ENCODE measurements at places on chromosomes 4 and X.

DNA sequence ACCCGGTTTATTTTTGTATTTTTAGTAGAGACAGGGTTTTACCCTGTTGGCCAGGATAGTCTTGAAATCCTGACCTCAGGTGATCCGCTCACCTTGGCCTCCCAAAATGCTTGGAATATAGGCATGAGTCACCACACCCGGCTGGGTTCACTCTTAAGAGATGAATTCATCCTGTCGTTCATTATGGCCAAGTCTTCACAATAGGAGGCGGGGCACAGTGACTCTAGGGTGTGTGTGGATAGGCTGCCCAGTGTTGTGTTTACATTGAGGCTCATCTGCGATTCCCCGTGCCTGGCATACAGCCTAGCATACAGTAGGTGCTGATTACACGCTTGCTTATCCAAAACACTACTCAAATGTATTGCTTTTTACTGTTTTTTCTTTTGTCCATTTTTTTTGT, 41.3 kb upstream of the IGFBP7 start:
- DNase-seq = no peak

DNA sequence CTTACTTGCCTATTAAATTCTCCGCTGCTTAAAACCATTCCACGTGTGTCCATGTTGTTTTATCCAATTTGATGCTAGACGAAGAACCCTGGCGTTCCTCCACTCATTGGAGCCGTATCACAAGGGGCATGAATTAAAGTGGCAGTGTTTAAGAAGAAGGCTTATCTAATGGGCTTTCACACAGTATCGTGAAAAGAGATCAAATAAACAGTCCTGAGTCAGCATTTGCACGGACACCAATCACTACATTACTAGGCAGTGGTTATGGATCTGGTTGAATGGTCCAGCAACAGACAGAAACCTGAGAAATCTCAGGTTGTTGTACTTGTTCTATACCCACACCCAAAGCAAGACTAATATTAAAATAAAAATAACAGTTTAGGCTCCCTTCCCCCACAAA, 671.6 kb downstream of the FAT4 start:
- DNase-seq = no peak

DNA sequence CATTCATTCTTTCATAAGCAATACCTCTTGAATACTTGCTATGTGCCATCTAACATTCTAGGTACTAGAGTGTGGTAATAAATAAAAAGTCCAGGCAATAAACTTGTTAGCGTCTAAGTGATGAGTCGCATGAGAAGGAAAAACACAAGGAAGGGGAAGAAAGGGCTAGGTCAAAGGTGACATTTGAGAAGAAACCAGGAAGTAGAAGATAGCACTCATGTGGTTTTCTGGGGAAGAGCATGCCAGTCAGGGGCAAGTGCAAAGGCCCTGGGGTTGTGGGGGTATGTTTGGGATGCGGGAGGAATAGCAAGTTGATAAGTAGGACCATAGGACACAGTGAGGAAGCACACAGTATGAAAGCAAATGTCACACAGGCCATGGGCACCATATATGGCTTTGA, 157.0 kb downstream of the TSPAN5 start:
- no peak for DNase-seq

DNA sequence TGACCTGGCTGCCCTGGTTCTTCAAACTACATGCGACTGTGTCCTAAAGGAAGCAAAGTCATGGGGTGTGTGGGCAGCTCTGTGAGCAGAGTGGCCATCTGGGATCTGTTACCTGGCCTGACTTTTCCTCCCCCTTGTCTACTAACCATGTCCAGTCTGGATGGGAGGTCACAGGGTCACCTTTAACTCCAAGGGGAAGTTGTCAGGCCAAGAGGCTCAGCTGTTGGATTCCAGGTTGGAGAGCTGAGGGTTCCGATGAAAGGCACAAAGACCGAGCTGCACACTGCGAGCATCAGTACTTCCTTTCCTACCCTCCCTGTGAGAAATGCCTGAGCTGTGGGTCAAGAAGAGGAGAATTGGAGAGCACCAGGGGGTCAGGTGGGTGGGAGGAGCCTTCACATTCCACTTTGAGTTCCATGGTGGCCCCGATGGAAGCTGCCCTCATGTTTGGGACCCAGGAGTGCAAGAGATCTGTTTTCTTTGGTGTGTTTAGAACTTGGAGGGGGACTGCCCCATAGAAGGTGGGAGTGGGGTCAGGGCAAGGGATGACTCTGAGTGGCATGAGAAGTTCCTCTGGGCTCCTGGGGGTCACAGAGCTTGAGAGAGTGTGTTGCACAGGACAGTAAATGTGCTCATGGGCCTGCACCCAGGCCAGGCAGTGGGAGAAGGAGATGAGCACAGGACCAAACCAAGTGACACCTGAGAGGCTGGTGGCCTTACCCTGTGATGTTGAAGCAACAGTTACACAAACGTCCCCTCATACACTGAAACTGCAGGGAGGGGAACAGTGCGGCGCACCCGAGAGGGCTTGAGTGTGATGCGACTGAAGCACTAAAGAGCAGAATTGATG, 36.2 kb downstream of the RGS12 start:
- DNase-seq = no peak

DNA sequence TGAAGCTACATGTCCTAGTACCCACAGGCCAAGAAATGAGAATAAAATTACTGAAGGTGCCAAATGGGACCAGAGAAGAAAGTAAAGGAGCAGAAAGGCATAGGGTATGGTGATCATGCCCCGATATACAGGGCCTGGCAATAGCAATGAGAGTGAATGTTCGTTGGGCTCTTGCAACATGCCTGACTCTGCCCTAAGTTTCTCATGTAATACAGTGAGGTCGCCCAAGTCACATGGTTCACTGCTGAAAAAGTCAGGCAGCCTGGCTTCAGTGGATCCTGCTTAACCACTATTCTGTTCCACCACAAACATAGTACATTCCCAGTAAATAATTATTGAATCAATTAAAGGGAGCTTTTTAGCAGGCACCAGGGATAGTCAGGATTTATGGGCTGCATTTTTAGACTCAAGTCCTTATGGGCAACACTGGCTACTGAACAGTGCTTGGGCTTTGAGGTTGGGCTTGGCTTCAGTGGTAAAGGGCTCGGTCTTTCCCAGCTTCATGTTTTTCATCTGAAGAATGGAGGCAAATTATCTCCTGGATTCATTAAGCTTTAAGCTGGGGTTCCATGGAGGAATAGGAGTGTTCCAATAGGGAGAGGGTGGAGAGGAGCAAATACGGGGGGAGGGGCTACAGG, 67.1 kb upstream of the ZNF518B start:
- no peak for DNase-seq

GRCh38 chr4:161256172-161256571, 907.6 kb downstream of the FSTL5 start:
- no peak for DNase-seq

DNA sequence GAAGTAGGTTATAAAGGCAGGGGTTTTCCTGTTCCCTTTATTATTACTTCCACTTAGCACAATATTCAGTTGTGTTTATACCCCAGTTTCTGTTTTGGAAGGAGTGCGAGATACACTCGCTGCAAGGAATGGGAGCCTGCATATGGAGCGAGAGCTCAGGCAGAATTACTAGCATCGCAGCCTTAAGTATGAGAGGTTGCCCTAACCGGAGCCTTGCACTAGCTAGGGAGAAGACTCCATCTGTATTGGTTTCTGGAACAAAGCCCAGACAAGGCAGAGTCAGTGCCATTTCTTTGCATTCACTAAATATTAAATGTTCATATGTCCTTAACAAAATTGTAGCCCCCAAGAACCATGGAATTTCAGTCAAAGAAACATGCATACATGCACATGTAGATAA, 6.2 kb upstream of the DCTD start:
- no peak for DNase-seq

DNA sequence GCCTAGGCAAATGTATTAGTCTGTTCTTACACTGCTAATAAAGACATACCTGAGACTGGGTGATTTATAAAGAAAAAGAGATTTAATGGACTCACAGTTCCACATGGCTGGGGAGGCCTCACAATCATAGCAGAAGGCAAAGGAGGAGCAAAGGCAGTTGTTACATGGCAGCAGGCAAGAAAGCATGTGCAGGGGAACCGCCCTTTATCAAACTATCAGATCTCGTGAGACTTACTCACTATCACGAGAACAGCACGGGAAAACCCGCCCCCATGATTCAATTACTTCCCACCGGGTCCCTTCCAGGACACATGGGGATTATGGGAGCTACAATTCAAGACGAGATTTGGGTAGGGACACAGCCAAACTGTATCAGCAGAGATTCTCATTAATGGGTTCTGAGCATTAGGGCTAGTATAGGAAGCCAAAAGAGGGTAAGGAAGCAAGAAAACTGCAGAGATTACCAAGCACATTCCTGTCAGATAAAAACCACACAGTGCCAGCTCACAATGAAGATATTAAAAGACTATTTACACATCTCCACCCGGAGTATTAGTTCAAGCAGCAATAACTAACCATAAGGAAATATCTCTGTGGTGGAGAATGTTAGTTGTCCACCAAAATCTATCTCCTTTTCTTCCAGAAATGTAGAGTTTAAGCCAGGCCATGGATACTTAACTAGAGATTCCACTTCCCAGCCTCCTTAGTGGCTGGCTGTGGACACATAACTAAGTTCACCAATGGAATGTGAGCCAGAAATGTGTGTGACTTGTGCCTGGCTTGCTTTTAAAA, 61.2 kb upstream of the HOPX start:
- DNase-seq = no peak

DNA sequence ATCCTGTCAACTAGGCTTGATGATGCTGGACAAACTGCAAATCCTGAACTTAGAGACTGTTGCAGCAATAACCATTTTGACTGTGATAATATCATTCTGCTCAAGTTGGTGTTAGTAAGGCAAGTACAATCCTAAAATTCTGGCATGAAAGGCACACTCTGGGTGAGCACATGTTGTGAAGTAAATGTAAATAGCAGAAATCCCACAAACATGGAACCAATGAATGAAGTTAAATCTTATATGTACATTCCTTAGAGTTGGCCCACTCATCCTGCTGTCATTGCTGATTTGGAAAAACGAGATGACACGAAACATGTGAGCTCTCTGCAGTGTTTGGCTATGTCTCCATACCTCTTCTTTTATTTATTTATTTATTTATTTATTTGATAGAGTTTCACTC, 21.0 kb downstream of the RBM47 start:
- DNase-seq = no peak

DNA sequence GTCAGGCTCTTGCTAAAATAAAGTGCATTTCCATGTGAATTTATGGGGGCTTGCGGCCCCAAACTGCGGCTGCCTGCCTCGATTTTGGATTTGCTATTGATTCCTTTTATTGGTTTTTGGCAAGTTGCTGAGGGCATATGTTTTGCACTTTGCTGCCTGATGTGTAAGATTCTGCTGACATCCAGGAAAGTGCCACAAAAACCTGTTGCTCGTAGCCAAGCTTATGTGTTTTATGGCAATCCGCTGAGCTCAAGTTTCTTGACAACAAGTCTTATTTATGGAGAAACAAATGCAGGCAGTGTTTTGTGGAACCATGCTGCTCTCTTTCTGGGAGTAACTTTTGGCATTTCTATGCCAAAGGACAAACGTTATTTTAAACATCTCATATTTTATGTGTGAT, 97.3 kb upstream of the DDIT4L start:
- DNase-seq = no peak

DNA sequence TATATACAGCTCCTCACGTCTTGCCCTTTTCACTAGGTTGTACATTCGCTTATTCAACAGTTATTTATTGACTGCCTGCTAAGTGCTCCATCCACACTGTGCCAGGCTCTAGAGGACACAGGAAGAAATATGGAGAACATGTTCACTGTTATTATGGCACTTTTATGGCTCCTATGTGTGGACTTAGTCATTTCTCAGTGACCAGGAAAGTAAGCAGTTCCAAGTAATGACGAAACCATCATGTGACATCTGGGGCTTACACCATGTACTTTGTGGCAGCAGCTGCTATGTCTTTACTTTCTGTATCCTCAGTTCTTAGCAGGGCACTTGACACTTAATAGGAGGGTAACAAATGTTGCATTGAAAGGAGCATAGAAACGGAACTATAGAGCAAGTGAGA, 278.0 kb downstream of the ANK2 start:
- DNase-seq = no peak

GRCh38 chr4:7941111-7941964, 1.7 kb upstream of the AFAP1 start:
- no peak for DNase-seq

GRCh38 chr4:127997534-127998388, 32.6 kb downstream of the ABHD18 start:
- DNase-seq = peak; percentile 16

Measured in CD4-positive, alpha-beta T cell treated with Interleukin-12 subunit alpha and Interleukin-12 subunit beta, for 1 hour (primary cell).